ENCODE measurements at places on chromosomes 7 and 10.

DNA sequence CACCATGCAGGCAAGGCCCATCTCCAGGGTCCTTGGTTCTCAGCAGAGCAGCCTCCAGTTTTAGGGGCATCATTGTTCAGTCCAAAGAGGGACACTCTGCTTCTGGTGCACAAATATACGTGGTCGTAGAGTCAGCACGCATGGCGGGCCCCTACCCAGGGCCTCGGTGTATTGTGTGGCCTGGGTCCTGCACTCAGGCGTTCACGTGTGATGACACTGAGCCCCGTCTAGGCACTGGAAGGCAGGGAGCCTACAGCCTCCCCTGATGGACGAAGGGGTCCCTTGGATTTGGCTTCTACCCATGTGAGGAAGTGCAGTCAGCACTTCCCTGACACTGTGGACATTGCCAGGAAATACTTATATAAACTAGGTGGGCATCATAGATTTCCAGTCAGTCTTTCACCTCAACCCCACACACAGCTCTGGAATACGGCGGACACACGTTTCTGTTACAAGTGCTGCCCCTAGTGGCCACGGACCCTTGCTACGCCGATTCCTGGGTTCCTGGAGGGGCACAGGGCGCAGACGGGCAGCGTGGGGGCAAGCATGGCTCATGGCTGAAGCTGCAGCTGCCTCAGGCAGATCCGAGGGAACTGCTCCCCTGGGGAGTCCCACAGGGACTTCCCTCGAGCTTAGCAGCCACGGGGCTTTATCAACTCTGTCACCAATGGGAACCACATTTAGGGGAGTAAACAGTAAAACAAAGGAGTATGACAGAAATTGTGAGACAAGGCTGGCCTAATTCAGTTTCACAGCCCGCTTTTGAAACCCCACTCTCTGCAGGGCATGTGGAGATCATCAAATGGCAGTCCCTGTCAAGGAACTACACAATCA is 25.4 kb downstream of the AIFM2 start:
- DNase-seq: no peak

GRCh38 chr10:103736763-103737162 is 118.6 kb downstream of the SH3PXD2A start:
- no peak for DNase-seq

GRCh38 chr7:98456866-98457265 is 56.0 kb upstream of the BAIAP2L1 start:
- no peak for DNase-seq

- DNase-seq: no peak
These were observed 8.8 kb downstream of the FOXL3 start for GRCh38 chr7:298743-299142.

- DNase-seq: no peak
These were observed 31.3 kb downstream of the CACUL1 start for GRCh38 chr10:118723466-118723865.

- DNase-seq: no peak
These were observed 28.3 kb downstream of the STMP1 start for GRCh38 chr7:135690566-135690965.

DNA sequence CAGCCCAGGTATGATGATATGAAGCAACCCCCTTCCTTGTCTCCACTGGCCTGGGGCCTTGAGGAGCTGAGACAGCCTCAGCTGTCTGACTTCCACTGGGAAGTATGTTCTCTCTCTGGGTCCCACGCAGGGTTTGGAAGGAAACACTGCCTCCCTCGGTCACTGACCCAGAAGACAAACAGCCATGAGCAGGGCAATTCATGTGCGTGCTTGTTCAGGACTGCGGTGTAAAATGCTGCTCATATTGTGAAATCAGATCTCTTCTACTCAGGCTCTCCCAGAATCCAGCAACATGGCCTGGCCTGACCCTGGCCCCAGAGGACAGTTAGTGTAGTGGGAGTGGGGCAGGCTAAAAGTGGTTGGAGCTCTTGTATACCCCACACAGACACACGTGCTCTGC is 2.8 kb downstream of the CLCN1 start:
- DNase-seq: no peak

GRCh38 chr7:72539702-72540101 is 127.6 kb upstream of the CALN1 start:
- no peak for DNase-seq

DNA sequence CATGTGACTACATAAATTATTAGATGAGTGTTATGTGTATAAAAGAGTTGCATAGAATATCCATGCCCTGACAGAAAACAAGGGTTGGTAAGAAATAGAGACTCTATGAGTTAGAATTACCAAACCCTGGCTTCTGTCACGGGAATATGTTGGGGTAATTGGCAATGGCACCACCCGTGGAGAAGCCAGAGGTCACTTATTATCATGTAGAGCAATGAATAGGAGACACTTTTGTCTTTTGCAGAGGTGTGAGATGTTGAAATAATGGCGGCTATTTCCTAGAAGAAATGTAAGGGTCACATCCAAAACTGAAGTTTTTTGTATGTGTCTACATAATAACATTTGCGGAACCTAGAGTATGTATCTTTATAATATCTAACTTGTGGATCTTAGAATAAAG is 35.3 kb downstream of the ABCB5 start:
- no peak for DNase-seq

DNA sequence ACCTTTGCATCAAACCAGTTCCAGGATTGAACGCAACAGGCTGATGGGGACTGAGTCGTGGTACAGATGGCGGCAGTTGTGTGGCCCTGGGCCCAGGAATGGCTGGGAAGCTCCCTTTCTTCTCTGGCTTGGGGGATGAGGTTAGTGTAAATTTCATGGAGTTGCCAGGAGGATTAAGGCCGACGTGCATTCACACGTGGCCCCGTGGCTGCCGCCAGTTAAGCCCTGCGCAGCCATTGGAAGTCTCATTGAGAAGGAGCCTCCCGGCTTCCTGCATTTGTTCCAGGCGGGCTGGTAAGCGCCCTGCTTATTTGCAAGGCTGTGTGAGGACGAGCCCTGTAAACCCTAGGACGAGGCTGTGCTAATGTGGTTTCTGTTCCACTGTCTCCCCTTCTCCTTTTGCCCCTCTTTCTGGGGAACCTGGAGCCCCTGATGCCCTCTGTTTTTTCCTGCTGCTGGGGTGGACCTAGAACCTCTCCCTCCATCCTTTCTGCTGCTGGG is 174.7 kb upstream of the TNRC18 start:
- DNase-seq: no peak

DNA sequence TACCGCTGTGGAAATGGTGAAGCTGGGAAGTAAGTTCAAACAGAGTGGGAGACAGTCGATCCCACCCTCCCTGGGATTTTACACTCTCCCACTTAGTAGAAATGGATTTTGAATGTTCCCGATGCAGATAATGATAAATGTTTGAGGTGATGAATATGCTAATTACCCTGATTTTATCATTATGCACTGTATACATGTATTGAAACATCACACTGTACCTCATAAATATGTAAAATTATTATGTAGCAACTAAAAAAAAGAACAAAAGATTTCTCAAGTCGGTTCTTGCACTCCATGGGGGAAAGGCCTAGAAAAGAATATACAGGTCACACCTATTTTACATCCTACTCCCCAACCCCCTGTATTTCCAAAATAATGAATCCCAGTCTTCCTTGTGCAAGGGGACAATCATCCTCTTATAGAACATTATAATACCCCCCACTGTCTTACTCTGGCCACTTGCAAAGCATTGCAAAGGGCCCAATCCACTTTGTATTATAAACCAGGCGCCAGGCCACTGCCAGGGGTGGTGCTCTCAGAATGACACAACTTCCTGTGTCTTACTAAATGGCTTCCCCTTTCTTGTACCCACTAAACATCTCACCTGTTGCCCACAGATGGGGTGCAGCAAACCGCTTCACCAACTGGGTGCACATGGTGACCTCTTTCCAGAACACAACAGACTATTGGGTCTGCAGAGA is 20.6 kb upstream of the OR2AE1 start:
- DNase-seq: no peak

- no peak for DNase-seq
These were observed 44.3 kb downstream of the NUDCD3 start for GRCh38 chr7:44445986-44446671.

DNA sequence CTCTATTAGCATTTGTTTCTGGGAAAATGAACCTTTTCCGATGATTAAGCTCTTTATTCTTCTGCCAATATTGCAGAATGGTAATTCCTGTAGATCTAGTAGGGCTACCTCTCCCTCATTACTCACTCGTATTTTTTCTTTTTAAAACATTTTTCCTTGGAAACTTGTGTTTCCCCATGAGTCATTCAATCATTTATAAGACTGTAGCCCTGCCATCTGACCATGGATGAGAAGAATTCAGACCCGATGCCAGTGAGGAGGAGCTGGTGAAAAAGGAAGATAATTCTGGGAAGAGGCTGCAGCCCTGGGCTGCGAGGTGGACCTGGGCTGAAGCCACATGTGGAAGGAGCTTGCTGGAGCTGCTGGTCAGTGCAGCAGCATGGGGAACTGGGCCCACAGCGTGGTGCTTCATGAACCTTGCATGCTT is 242.8 kb downstream of the KLF6 start:
- no peak for DNase-seq

DNA sequence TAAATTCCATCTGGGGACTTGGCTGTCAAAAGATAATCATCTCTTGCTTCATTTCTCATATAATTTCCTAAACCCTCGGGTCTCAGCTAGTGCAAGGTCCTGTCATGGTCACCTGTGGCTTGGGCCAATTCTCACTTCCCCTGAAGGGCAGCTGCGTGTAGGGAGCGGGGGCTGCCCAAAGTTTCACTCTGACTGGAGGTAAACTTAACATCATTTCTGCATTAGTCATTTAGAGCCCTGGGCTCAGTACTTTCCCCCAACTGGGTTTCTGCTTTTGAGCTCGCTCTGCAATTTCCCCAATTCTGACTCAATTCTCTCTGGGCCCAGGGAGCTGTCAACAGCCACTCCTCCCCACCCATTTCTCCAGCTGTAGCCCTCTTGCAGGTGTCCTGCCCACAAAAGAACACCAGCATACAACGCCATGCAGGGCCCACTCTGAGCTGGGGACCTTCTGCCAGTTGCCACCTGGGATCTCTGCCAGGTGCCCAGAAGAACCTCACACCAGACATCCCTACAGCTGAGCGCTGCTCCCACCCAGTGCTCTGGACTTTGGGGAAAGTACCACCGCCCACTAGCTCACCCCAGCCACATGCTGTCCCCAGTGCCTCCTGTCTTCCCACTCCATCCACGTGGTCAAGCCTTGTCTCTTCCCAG is 37.9 kb downstream of the VOPP1 start:
- DNase-seq: peak; percentile 73

DNA sequence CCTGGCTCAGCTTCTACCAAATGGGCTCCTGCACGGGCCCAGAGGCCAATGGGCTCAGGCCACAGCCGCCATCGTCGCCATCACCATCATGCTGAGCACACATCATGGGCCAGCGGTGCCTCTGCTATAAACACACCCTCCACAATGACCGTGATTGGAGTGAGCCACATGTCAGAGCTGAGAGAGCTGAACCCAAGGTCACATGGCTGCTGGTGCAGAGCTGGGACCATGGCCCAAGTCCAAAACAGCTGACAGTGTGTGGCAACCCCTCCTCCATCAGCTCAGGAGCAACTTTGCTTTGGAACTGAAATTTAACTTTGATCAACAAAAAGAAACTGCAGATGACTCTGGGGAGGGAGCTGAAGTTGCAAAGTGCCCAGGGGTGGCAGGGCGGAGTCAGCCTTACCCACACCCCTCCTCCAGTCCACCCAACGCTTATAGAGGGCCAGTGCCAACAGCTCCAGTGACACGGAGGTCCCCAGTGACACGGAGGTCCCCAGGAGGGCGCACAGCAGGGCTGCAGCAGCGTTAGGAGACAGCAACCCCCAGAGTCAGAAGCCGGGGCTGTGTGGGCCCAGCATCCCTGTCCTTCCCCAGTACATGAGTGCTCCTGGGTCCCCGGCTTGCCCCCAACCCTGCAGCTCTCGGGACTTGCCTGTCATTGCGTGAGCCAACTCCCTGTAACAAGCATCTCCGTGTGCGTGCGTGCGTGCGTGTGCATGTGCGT is 249.6 kb downstream of the ELFN1 start:
- no peak for DNase-seq

DNA sequence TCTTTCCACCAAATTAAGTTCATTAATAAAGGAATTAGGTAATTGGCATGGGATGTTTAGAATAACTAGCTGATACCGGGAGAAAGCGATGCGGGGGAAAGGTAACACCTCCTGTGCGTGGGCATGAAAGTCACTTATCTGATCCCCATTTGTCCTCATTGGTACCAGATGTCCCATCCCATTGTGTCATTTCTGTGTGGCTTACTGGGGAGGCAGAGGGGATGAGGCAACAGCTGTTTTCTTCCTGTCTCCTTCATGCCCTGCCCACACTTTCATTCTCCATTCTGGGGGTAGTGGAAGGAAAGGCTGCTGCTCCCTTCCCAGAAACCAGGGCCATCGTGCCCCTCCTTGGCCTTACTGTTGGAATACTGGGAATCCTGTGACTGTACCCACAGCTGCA is 27.1 kb downstream of the EEPD1 start:
- no peak for DNase-seq

- no peak for DNase-seq
These were observed 678.3 kb upstream of the C7orf33 start for GRCh38 chr7:147912291-147912690.

DNA sequence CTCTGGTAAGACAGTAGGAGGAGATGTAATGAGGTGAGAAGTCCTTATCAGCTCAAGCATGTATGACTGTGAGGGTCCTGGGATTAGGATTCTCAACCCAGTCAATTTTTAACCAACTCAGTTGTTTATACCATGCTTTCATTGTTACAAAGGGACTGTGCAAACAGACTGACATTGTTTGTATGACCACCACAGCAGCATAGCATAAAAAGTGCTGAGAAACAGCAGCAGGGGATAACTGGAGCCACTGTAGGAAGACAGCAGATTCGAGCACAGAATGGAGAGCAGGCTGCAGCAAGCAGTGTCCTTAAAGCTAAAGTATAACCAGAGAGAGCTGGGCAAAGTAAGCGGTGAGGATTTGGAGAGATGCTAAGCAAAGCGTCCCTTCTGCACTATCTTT is 829.5 kb downstream of the REEP3 start:
- no peak for DNase-seq

- no peak for DNase-seq
These were observed 34.1 kb downstream of the LRRC20 start for GRCh38 chr10:70348228-70348850.

DNA sequence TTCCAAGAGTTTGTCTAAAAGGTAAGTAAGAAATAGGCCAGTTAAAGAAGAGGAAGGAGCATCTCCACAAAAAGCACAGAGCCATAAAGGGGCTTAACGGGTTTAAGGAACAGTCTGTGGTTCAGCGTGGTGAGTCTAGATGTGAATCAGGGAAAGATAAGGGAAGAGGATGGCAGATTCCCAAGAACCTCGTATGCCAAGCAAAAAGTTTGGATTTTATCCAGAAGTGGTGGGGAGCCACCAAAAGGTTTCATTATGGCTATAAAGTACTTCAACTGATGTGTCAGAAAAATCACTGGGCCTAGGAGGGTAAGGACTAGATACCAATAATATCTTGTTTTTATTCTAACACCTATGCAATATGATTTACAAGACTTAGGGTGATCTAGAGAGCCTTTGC is 161.9 kb upstream of the PTER start:
- no peak for DNase-seq

DNA sequence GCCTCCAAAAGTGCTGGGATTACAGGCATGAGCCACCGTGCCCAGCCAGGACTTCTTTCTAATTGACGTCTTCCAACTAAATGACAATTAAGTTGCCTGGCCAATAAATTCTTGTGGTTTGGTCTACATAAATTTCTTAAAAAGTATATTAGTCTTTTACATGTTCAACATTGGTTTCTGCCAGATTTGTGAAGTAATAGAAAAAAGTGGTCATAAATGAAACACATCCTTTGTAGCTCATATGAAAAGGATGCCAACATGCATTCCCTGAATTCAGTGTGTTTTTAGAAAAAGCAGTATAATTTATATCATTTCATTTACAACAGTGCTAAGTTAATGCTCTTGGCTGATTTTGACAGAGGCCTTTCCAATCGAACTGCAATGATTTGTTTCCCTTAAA is 215.0 kb downstream of the TAX1BP1 start:
- DNase-seq: no peak
